ENCODE measurements at places on chromosomes 6 and 20.
A peak's percentile ranks its signal among the peaks of the same experiment; 100 is the strongest.

GRCh38 chr20:39190666-39191570, 228.8 kb downstream of the DHX35 start:
- no peak for DNase-seq

DNA sequence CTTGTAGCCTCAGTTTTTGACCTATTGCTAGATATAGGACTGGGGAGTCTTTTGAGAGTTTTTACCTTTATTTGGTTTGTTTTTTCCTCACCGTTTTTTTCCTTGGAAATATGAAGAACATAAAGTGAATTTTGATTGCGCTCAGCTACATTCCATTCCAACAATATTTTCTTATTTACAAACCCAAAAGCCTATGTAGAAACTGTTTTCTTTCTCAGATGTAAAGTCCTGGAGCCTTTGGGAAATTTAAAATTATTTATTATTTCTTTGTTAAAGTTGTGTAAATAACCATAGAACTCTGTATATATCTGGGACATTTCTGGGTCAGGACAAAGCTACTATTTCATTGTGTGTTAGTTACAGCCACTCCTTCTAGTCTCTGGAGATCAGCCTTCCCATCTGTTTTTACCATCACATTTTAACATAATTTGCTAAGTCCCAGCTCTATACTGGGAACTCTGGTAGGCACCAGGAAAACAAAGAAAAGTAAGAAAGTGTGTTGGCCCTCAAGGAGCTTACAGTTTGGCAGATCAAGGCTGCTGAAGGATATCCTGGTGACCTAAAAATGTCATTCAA, 68.8 kb downstream of the JAG1 start:
- DNase-seq, result no peak

- DNase-seq, result no peak
Observed at GRCh38 chr20:3103369-3104032, 19.0 kb upstream of the AVP start.

DNA sequence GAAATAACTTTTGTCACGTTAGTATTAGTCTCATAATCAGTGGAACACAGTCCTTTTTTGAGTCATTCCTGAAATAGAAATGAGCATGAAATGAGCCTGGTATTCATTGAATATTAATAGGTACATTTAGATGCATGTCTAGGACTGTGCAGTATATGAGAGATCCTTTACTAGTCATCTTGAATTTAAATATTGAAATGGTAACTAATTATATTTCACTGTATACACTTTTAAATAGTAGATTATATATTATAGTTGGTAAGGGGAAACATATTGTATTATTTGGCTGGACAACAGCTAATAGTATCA, 59.4 kb downstream of the RSPO3 start:
- DNase-seq, result no peak

- DNase-seq, result no peak
Observed at GRCh38 chr6:31531162-31531561, 2.4 kb downstream of the MCCD1 start.

GRCh38 chr6:155530219-155530834, 74.7 kb upstream of the NOX3 start:
- DNase-seq, result peak; percentile 37

GRCh38 chr6:113141901-113142300, 715.2 kb upstream of the MARCKS start:
- no peak for DNase-seq

- DNase-seq, result no peak
Observed at GRCh38 chr6:162854228-162854627, 126.5 kb downstream of the PACRG start.

DNA sequence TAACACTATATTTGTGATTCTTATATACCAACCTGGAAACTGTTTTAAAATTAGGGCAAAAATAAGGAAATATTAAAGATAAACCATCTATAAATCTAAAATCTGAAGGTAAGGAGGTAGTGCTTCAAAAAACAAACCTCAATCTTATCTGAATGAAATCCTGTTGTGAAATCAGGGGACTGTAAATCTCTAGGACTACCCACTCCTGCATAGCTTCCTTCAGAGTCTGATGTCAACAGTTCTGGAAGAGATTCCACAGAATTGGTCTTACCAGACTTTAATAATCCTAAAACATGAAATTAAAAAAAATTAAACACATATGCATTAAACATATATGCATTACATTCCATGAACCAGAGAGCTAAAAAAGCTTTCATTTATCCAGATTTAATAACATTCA, 51.4 kb downstream of the IBTK start:
- no peak for DNase-seq

- no peak for DNase-seq
Observed at GRCh38 chr6:15359335-15359862, 113.5 kb downstream of the JARID2 start.

DNA sequence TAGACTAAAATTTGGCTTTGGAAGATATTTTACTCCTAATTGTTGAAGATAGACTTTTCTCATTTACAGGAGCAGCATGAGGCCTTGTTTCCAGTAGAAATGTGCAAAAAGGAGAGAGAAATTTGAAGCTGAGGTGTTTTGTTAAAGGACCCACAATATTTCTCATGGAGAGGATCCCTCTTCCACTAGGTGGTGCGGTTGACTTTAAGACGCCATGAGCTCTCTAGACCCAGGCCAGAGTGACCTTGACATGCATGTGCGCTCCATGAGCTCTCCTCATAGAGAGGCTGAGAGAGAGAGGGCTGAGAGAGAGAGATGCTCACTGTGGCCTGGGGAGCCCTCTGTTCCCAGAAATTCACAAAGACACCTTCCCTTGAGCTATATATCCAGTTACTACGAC, 861.2 kb upstream of the EYS start:
- DNase-seq, result no peak

DNA sequence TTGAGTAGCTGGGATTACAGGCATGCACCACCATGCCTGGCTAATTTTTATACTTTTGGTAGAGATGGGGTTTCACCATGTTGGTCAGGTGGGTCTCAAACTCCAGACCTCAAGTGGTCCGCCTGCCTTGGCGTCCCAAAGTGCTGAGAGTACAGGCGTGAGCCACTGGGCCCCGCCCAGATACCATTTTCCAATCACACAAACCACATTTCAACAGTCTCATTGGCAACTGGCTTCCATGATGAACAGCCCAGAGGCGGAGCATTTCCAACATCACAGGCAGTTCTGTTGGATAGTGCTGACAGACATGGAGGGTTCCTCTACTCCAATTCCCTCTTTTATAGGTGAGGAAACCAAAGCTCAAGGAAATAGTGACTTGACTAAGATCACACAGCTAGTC, 43.9 kb upstream of the PLCB4 start:
- DNase-seq, result no peak

All from inflammatory macrophage treated with lipopolysaccharide for 1 hour (primary cell).